Activated naive CD4-positive, alpha-beta T cell treated with anti-CD3 and anti-CD28 coated beads for 36 hours (primary cell): ENCODE measurements at places on chromosomes 2 and 18.

DNA sequence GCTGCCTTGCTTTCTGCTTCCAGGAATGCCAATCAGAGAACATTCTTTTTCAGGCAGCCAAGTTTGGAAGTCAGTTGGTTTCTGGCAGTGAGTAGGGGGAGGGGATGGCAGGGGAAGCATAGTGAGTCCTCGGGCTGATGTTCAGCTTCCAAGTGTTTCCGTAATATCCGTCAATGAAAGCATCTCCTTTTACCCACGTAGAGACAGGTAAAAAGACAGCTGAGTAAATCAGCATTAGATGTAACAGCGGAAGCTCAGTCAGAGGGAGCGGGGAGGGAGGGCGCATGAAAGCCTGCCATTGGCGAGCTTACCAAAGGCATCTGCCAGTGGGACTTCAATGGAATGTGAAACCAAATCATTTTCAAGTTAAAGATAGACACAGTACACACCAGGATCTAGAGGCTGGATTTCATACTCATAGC, 117.1 kb upstream of the DTNA start:
- H3K27ac ChIP-seq, result no peak overlapping the region
- no peaks in the 10 kb centered on the region for H3K27me3 ChIP-seq
- H3K4me3 ChIP-seq, result no peak overlapping the region
- DNase-seq, result no peak
- no peaks in the 10 kb centered on the region for H3K4me1 ChIP-seq
- no peaks in the 10 kb centered on the region for H3K36me3 ChIP-seq

DNA sequence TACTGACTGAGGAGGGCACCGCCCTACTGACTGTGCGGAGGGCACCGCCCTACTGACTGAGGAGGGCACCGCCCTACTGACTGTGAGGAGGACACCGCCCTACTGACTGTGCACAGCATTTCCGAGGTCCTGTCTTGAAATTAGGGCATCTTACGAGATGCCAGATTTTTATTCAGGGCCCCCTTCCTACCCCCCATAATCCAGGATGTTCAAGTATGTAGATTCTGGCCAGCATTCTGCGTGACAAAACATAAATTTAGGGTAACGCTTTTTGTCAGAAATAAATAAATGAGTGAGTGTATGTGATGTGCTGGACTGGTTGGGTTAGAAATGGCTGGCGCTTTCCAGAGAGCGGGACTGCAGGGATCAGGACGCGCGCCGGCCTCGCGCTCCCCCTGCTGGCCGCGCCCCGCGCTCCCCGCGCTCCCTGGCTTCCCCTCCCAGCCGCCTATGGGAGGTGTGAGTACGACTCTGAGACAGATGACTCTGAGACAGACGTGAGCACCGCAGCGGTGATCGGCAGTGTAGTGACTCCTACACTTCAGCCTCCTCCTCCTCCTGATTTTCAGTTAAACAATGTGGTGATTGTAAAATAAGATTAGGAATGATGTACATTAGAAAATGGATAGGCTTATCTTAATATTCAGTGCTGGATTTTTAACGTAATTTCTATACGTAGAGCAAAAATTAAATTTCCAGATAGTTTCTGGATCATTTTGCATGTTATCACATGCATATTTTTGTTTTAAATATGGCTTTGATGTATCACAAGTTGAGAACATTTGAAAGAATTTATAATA, 149.2 kb upstream of the NFATC1 start:
- no peak overlapping the region for H3K4me3 ChIP-seq
- H3K27ac ChIP-seq, result no peak overlapping the region
- H3K27me3 ChIP-seq, result no peaks in the 10 kb centered on the region
- H3K4me1 ChIP-seq, result peaks cover 9% of the 10 kb centered on the region

- no peak for DNase-seq
- no peak overlapping the region for H3K4me3 ChIP-seq
- H3K27ac ChIP-seq, result no peak overlapping the region
- no peaks in the 10 kb centered on the region for H3K4me1 ChIP-seq
- no peaks in the 10 kb centered on the region for H3K36me3 ChIP-seq
Measured at GRCh38 chr2:17804358-17804757, 11.9 kb upstream of the MSGN1 start.

GRCh38 chr18:924987-925386, 20.3 kb downstream of the ADCYAP1 start:
- peaks cover 18% of the 10 kb centered on the region for H3K27me3 ChIP-seq
- no peak overlapping the region for H3K27ac ChIP-seq
- H3K36me3 ChIP-seq, result no peaks in the 10 kb centered on the region
- H3K4me1 ChIP-seq, result no peaks in the 10 kb centered on the region

- H3K4me3 ChIP-seq, result no peak overlapping the region
- H3K27me3 ChIP-seq, result no peaks in the 10 kb centered on the region
- H3K4me1 ChIP-seq, result peaks cover 33% of the 10 kb centered on the region
- DNase-seq, result no peak
- H3K36me3 ChIP-seq, result no peaks in the 10 kb centered on the region
Measured at GRCh38 chr18:58397385-58398132, 231.3 kb downstream of the ALPK2 start.

DNA sequence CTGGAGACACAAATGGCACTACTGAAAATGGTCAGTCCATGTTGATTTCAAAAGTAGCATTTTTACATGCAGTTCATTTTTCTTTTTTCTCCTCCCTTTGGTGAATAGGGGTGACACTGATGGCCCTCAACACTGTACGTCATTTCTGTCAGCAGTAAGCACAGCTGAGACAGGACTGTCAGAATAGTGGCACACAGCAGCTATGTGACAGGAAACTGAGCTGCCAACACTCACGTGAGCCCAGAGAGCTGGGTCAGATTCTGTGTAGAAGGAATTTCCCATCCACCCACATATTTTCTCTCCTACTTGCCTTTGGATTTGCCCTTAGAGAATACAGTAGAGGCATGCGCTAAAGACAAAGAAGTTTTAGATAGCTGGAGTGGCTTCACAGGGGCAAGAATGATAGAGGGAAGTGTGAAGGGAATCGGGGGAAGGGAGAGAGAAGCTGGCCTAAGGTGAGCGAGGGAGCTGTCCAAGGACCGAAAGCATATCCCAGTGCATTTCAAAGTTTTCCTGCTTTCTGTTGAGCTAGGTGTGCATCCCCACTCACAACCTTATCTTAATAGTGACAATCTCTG, 476.6 kb downstream of the CNTNAP5 start:
- DNase-seq, result no peak
- H3K27ac ChIP-seq, result no peak overlapping the region
- no peaks in the 10 kb centered on the region for H3K4me1 ChIP-seq
- H3K4me3 ChIP-seq, result no peak overlapping the region
- no peaks in the 10 kb centered on the region for H3K36me3 ChIP-seq

GRCh38 chr18:79554945-79555645, 124.5 kb upstream of the CTDP1 start:
- H3K4me3 ChIP-seq, result no peak overlapping the region
- H3K4me1 ChIP-seq, result no peaks in the 10 kb centered on the region

DNA sequence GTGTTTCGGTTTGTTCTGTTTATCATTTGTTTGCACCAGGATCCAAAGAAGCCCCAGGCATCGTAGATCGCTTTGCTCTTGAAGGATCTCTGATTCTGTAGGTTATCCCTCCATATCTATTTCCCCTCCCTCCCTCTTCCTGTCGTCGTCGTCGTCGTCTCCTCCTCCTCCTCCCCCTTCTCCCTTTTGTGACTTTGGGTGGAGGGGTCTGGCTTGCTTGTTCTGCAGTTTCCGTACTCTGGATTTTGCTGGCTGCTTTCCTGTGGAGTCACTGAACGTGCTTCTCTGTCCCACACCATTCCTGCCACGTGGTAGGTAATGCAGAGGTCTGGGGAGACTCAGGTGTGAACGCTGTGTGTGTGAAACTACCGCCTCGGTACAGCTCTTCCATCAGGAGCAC, 225.0 kb downstream of the LDLRAD4 start:
- H3K4me1 ChIP-seq, result peaks cover 23% of the 10 kb centered on the region
- H3K4me3 ChIP-seq, result peak overlapping the region; percentile 28
- H3K36me3 ChIP-seq, result no peaks in the 10 kb centered on the region
- DNase-seq, result no peak
- H3K27me3 ChIP-seq, result no peaks in the 10 kb centered on the region
- H3K27ac ChIP-seq, result no peak overlapping the region

GRCh38 chr2:144836635-144837350, 316.9 kb upstream of the ZEB2 start:
- H3K36me3 ChIP-seq, result no peaks in the 10 kb centered on the region
- no peak overlapping the region for H3K27ac ChIP-seq
- peaks cover 2% of the 10 kb centered on the region for H3K27me3 ChIP-seq
- H3K4me3 ChIP-seq, result no peak overlapping the region

- peaks cover 14% of the 10 kb centered on the region for H3K4me1 ChIP-seq
- DNase-seq, result no peak
- no peak overlapping the region for H3K27ac ChIP-seq
- no peak overlapping the region for H3K4me3 ChIP-seq
Measured at GRCh38 chr2:102277202-102277700, 34.1 kb upstream of the IL1RL1 start.

- H3K27me3 ChIP-seq, result no peaks in the 10 kb centered on the region
- no peak for DNase-seq
- H3K4me1 ChIP-seq, result no peaks in the 10 kb centered on the region
- H3K36me3 ChIP-seq, result no peaks in the 10 kb centered on the region
Measured at GRCh38 chr2:51231071-51231470, 199.1 kb upstream of the NRXN1 start.

DNA sequence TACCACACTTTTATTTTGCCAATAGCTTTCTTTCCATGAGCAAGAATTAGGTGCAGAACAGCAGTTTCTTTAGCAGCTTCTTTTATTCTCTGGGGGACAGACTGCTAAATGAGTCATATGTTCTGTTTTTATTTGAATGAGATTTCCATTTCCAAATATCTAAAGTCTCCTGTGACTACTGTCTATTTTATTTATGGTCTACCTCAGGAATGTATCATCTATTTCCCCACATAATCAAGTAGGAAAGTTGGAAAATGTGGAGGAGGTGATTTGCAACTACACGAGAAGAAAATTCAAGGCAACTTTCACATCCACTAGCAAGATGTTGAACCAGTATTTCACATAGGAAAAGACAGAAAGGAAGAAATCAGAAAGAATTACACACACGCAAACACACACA, 139.9 kb upstream of the MEX3C start:
- H3K27ac ChIP-seq, result no peak overlapping the region
- DNase-seq, result no peak
- peaks cover 13% of the 10 kb centered on the region for H3K27me3 ChIP-seq
- peaks cover 4% of the 10 kb centered on the region for H3K4me1 ChIP-seq
- no peak overlapping the region for H3K4me3 ChIP-seq

- H3K27me3 ChIP-seq, result peaks cover 2% of the 10 kb centered on the region
- no peak overlapping the region for H3K27ac ChIP-seq
- no peaks in the 10 kb centered on the region for H3K4me1 ChIP-seq
- no peak for DNase-seq
Measured at GRCh38 chr2:223580951-223581350, 21.2 kb downstream of the SCG2 start.

GRCh38 chr18:64275593-64276300, 126.9 kb upstream of the LINC00305 start:
- no peak for DNase-seq
- no peaks in the 10 kb centered on the region for H3K27me3 ChIP-seq
- no peaks in the 10 kb centered on the region for H3K4me1 ChIP-seq

- H3K36me3 ChIP-seq, result no peaks in the 10 kb centered on the region
- peak; percentile 13 for DNase-seq
- H3K4me1 ChIP-seq, result peaks cover 30% of the 10 kb centered on the region
- no peak overlapping the region for H3K27ac ChIP-seq
Measured at GRCh38 chr18:74282755-74283554, 8.8 kb downstream of the CYB5A start.

DNA sequence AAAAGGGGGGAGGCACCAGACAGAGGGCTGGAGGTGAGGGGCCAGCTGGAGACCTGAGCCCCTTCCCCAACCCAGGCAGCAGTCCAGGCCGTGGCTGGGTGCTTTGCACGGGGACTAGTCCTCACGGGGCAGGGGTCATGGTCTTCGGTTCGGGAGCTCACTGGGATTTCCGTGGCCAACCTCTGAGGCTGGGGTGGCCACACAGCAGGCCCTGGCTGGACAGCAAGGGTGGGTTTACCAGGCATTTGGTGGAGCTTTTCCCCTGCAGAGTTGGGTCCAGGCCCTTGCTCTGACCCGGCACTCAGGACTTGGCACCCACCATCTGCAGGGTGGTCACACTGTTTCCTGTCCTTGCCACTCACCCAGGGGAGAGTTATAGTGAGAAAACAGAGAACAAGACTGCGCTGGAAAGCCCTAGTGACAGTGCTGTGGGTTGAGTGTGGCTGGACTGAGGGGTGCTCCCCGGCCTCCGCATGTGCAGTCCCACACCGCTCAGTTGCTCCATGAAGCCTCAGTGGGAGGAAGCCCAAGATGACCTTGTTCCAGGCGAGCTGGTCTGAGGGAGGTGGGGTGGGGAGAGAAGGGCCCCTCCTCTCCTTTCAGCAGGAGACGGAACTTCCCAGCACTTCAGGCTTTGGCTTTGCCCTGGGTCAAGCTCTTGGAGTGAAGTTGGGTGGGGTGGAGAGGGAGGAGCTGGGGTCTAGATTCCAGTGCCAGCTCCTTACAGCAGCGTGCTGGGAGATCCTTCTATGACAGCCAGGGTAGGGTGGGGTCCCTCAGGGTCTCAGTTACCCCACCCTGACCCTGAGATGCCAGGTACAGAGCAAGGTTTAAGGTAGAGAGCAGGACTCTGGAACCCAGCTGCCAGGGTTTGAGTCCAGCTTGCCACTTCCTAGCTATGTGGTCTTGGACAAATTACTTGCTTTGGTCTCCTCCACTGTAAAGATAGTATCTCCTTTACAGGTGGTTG, 219.8 kb downstream of the DYSF start:
- no peak overlapping the region for H3K4me3 ChIP-seq
- DNase-seq, result no peak
- H3K27me3 ChIP-seq, result peaks cover 9% of the 10 kb centered on the region
- no peak overlapping the region for H3K27ac ChIP-seq

DNA sequence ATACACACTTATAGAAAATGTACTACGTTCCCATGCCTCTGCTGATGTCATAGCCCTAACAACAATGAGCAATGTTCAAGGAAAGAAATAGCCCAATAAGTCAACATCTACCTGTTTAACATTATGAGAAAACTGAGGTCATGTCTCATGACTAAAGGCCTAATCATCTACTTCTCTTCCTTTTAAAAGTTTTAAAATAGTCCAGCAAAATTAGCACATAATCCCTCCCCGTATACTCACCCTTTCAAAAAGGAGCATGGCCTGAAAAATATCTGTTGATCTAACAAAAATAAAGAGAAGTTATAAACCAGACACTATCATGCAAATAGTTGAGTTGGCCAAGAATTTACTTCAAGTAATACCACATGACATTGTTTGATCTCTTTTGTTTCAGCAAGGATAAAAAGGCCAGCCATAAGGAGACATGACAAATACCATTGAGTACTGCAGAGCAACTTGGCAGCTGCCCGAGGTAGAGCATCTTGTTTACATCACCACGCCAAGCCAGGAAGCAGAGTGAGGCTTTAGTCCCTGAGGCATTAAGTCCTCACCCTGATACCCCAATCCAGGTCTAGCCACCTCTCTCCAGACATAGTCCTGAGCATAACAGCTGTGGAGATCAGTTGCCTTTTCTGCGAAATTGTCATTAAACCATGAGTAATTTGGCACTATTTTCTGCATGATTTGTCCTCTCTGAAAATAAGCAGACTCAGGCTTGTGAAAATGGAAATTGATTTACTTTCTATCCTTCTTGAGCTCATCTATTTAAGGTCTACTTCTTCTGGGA, 137.4 kb upstream of the ETAA1 start:
- H3K27me3 ChIP-seq, result peaks cover 1% of the 10 kb centered on the region
- no peak for DNase-seq
- H3K4me1 ChIP-seq, result no peaks in the 10 kb centered on the region
- H3K27ac ChIP-seq, result no peak overlapping the region
- no peak overlapping the region for H3K4me3 ChIP-seq

- H3K36me3 ChIP-seq, result no peaks in the 10 kb centered on the region
- no peak for DNase-seq
- no peak overlapping the region for H3K4me3 ChIP-seq
- no peaks in the 10 kb centered on the region for H3K27me3 ChIP-seq
Measured at GRCh38 chr2:64056021-64056420, 36.8 kb upstream of the VPS54 start.
